NAMALWA (cell line): ENCODE measurements at places on chromosomes 13 and 19.

GRCh38 chr19:5138606-5139582, 170.0 kb downstream of the KDM4B start:
- DNase-seq = peak; percentile 83

DNA sequence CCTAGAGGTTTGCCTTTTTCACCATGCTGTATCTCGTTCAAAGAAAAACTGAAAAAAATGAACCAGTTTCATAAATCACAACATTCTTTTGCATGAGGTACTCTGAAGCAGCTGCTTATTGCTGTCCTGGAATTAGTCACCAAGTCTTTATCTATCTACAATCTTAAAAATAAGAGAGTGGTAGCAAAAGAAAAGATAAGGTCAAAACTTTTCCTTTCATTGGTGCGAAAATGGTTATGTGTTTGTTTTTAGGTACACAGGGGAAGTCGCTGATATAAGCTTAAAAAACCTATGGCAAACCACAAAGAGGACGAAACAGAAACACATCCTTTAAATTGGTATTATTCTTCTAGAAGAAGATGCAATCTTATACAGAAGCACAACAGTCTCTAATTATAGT, 20.7 kb downstream of the OBI1 start:
- DNase-seq = no peak

DNA sequence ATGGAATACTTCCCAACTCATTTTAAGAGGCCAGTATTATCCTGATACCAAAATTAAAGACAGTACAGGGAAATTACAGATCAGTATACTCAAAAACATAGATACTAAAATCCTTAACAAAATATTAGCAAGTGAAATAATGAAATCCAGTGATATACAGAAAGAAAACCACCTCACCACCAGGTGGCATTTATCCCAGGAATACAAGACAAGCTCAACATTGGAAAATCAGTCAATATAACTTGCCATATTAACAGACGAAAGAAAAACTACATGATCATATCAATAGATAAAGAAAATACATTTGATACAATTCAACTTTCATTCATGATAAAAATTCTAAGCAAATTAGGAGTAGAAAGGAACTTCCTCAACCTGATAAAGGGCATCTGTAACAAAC, 6.7 kb upstream of the GNA15 start:
- DNase-seq = peak; percentile 28

DNA sequence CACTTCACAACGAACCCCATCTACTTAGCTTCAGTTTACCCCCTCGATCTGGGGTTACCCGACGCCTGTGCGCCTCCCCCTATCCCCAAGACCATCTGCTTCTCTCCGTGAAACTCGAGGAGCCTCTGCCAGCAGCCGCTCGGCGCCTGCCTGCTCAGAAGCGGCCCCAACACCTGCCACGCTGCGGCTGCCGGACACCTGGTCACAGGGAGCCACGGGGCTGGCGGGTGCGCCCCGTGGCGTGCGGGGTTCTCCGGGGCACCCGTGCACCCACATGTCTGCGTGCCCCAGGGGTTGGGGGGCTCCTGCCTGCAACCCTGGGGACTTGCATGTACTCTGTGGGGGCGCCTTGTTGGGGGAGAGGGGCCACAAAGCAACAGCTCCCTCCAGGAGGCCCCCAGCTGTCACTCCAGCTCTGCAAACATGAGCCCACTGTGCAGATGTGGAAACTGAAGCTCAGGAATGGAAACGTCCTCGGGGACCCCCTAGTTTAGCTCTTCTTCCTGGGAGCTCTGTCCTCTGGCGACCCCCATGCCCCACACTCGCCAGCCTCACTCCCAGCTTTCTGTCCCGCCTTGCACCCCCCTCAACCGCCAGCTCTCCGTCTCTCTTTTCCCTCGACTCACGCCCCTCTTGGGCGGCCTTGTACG, 7.0 kb upstream of the SEMA6B start:
- no peak for DNase-seq

GRCh38 chr13:36841391-36841790, 22.4 kb downstream of the RFXAP start:
- no peak for DNase-seq
